ENCODE measurements at places on chromosomes 4 and X.

DNA sequence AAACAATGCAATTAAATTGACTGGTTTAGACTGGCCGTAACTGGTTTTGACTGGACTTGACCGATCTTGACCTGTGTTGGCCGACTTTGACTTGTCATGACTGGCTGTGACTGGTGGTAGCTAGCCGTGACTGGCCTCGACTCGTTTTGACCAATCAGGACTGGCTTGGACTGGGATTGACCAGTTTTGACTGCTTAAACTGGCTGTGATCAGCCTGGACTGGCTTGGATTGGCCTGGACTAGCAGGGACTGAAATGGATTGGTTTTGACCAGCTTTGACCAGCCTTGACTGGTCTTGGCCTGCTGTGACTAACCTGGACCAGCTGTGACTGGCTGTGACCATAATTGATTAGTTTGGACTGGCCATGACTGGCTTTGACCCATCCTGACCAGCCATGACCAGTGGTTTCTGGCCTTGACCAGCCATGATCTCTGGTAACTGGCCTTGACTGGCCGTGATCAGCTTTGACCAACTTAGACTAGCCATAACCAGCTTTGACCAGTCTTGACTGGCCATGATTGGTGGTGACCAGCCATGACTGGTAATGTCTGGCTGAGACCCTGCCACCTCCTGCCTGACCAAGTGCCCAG is 13.1 kb downstream of the SUV39H1 start:
- no peak for DNase-seq

DNA sequence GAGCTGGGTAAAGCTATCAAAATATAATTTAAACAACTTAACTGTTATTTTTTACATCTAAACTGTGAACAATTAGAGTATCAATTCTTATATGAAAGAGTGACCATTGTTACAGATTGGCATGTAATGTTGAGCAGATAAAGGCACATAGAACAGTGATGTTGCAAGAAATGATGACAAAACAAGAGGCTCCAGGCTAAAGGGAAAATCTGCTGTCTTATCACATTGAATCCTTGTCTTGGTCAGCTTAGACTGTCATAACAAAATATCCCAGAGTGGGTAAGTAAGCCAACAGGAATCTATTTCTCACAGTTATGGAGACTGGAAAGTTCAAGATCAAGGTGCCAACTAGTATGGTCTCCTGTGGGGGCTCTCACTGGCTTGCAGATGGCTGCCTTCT is 154.1 kb upstream of the PPP3CA start:
- DNase-seq: no peak

- peak; percentile 71 for DNase-seq
These were observed 71.8 kb downstream of the NBDY start for GRCh38 chrX:56800801-56801200.

- DNase-seq: no peak
These were observed 62.8 kb downstream of the RWDD4 start for GRCh38 chr4:183596067-183596757.

- DNase-seq: no peak
These were observed 45.0 kb downstream of the CRLF2 start for GRCh38 chrX:1167466-1167865.

DNA sequence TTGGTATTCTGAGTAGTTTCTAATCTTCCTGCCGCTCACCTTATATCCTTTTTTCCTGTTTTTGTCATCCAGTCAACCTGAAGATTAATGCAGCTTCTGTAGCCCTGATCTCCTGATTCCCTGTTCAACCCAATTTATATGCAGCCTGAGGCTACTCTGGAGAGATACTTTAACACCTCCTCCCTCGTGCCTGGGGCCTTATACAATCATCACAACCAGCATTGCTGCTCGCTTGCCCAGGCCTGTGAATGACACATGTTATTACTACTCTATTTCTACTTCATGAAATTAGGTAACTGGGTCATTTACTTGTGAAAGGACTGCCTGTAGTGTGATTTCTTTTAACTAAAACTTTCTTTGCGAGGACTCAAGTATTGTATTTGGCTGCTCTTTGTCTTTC is 33.7 kb upstream of the WDR17 start:
- no peak for DNase-seq

GRCh38 chr4:4388836-4389575 is 2.1 kb downstream of the NSG1 start:
- DNase-seq: no peak

DNA sequence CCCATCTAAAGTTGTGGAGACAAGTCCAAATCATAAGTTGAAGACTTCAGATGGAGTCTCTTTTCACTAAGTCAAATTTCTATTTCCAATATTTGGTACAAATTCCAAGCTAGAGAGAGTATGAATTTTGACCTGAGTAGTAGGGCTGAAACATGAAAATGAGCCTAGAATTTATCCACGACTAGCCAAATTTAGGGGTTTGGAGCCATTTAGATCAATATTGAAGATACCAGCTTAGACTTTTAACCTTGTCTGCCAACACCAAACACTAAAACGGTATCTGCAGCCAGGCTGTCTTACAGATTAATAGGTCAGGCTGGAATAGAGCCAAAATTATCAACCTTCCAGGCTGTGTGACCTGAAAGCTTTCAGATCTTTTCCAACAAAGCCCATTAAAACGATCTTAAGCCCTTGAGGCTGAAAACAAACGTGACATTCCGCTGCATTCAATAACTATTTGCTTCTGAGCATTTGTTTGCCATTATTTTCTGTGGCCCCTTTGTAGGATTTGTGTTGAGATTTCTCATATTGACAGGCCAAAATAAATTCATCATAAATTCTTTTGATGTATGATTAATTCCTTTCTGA is 268.7 kb upstream of the DKK2 start:
- DNase-seq: no peak

GRCh38 chr4:128810331-128810870 is 901 bp downstream of the JADE1 start:
- peak; percentile 39 for DNase-seq

DNA sequence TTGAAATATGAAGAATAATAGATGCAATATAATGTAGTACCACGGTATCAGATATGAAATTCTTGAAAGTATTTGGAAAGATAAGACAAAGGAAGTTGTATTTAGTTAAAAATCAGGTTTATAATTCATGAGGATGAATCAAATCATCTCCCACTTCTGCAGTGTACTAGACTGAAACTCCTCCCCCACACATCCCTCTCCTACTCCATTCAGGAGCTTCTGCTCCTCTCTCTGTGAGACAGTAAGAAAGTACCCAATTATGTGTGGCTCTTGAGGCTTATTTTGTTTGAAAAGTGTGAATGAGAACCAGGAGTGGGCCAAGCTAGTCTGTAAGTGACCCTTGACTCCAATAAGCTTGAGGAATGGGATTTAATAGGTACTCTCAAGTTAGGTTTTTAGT is 9.5 kb downstream of the SLAIN2 start:
- DNase-seq: no peak

DNA sequence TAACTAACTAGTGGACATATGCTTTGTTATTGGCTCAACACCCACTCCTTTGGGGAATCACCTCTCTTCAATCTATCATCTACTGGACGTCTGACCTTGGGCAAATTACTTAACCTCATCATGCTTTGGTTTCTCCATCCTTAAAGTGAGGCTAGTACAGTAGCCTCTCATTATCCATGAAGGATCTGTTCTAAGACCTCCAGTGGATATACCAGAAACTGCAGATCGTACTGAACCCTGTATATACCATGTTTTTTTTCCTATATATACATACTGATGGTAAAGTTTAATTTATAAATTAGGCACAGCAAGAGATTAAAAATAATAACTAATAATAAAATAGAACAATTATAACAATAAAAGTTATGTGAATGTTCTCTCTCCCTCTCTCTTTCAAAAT is 56.2 kb downstream of the HMGB3 start:
- no peak for DNase-seq

GRCh38 chr4:101851672-101852071 is 61.1 kb downstream of the BANK1 start:
- DNase-seq: no peak

DNA sequence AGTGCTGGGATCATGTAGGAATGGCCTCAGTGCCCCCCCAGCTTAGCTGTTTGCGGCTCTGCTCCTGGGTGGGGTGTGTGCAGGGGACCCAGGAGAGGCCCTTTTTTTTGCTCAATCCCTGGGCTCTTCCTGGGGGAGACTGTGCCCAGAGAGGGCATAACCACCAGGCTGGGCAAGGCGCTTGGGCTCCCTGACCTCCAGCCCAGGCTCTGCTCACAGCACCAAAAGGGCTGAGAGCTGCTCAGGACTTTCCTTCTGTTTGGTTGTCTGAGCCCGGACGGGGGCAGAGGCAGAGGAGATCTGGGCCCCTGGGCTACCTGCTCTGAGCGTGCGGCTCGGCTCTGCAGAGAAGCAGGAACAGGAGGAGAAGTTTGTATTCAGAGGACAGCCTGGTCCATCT is 64.7 kb downstream of the PSAPL1 start:
- no peak for DNase-seq

DNA sequence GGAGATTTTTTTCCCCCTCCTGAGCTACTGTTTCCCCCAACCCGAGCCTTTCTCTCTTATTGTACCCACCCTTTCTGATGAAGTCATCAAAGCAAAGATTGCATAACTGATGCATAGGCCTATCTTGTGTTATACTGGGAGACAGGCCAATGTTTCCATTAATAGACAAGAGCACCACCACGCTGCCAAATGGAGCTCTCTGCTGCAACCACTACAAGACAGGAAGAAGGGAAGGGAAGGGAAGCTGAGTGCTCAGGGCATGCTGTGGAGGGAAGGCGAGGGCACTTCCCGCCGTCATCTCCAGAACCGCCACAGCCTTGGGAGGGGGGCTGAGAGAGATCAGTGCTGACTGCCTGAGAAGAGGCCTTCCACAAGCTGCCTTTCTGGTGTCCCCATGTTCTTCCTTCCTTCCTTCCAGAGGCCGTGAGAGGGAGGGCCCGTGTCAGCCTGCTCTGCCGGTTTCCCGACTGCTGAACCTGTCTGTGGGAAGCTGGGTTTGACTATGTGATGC is 75.0 kb downstream of the MGST2 start:
- no peak for DNase-seq

DNA sequence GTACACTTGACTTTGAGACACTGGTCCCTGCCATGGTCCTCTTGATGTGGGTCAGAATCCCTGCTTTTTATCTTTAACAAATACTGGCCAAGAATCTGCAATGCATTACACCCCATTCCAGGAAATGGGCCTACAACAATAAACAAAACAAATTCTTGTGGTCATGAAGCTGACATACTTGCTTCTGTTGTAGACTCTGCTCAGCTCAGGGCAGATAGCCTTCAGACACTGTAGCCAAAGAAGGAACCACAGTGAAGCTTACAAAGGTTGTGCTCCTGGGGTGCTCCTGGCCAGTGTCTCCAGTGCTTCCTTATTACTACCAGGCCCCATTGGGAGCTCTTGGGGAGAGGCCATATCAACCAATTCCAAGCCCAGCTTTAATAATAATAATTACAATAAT is 21.8 kb downstream of the KIAA1210 start:
- no peak for DNase-seq

GRCh38 chr4:144360146-144360793 is 219.8 kb upstream of the GYPA start:
- no peak for DNase-seq

GRCh38 chr4:24224446-24224845 is 334.6 kb upstream of the PPARGC1A start:
- DNase-seq: no peak

DNA sequence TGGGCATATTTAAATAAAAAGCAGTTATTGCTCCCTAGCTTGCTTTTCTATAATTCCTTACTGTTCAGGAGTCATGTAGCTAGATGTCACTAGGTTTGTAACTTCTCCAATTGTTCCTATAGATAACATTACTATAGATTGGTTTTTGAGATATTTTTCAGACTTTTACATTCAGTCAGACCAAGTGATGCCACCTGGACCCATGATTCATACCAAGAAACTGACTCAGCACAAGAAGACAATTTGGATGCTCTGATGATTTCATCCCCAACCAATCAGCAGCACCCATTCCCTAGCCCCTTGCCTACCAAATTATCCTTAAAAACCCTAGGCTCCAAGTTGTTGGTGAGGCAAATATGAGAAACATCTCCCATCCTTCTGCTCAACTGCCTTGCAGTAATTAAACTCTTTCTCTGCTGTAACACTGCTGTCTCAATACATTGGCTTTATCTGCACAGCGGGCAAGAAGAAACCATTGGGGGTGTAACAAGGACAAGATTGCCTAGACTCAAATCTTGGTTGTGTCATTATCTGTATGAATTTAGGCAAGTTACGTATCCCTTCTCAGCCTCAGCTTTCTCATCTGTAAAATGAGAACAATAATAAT is 11.8 kb upstream of the NEIL3 start:
- no peak for DNase-seq

DNA sequence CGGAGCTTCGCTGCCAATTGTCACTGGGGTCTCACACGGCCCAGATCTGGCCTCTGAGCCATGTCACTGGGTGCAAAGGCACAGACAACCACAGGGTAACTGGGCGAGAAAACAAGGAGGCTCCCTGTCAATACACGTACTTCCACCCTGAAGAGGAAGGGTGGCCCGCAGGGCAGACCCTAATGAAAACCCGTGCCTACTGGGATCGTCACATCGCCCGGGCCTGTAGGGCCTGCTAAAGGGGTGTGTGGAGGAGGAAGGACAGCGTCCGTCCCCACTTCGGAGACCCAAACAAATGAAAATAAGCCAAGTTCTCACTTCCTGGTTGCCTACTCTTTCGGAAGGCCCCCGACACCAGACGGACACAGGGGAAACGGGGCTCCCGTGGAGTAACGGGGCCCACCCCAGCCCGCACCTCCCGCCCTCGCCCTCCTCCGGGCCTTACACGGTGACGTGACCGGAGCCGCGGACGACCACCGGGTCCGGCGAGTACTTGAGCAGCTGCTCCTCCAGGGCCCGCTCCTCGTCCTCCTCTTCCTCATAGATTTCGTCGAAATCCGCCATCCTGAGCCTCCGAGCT is 578 bp downstream of the CHIC2 start:
- peak; percentile 40 for DNase-seq

DNA sequence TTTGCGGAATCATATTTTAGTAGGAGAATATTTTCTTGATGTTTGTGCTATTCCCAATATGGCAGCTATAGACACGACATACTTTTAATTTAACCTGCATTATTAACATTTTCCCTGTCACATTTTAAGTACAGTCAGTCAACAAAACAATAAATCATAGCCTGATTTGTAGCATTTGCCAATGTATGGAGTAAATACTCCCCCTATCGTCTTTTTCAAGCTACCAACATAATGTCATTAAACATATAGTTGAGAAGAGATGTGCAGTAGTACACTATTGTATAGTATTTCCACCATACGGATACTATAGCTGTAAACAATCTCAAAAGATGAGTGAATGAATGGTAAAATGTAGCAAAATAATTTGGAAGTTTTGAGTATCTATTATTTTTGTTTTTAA is 303.7 kb upstream of the MAGEB2 start:
- DNase-seq: no peak

GRCh38 chr4:26938516-26938915 is 77.9 kb downstream of the STIM2 start:
- DNase-seq: no peak

DNA sequence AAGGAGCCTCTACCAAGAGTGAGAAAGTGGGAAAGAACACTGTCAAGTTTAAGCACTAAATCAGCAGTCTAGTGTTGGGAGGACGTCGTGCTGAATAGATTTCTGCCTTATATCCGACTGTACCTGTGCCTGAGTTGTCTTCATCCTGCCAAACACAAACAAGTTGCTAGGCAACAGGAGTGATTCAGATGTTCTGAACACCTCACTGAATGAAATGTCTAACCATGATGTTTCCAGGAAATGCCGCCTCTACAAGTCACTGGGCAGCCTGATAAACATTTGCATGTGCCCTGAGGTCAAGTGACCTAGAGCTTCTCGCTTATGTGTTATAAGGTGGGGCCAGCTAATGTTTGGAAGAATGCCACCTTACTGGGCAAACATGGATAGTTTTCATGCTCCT is 37.9 kb downstream of the SGMS2 start:
- DNase-seq: no peak

Measured in CD4-positive, alpha-beta T cell treated with Interleukin-17A for 4 hours (primary cell).